ENCODE measurements at places on chromosomes 5 and 9.

DNA sequence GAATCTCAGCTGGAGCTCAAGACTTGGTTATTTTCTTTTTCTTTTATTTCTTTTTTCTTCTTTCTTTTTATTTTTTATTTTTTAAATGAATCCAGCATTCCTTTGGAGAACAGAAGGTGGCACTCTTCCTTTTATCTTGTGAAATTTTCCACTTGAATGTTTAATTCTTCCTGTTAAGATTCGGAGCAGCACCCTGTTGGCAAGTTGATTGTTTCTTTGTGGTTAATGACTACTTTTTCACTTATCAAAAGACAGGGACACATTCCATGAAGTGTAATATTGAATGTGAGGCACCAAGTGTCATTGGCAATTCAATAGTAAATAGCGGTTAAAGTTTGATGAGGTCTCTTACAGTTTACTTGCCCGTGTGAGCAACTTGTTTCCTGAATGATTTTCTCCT, 240.5 kb upstream of the CHD1 start:
- no peak for DNase-seq

DNA sequence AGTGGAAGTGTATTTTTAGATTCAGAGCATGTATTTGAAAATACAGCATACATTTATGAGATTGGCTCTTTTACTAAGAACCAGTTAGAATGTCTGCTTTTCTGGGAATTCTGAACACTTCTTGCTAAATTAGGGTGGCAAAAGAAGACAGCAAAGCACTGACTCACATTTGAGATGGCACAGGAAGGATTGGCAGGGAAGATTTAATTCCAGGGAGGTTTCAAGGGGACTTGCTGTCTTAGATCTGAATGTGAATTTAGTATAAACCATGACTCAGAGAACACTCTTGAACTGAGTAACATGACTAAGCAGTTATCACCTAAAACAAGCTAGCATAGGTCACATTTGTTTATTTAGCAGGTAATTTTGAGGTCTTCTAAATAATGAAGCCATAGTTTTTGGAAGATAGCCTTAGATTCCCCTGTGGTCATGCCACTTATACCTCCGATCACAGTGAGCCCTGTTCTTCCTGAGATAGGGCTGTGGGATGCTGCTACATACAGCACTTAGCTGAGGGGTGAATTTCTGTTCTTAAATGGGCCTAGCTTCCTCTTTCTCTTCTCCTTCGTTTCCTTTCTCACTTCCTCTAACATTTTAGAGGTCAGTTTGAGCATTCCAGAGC, 173.8 kb downstream of the PCSK1 start:
- no peak for DNase-seq

DNA sequence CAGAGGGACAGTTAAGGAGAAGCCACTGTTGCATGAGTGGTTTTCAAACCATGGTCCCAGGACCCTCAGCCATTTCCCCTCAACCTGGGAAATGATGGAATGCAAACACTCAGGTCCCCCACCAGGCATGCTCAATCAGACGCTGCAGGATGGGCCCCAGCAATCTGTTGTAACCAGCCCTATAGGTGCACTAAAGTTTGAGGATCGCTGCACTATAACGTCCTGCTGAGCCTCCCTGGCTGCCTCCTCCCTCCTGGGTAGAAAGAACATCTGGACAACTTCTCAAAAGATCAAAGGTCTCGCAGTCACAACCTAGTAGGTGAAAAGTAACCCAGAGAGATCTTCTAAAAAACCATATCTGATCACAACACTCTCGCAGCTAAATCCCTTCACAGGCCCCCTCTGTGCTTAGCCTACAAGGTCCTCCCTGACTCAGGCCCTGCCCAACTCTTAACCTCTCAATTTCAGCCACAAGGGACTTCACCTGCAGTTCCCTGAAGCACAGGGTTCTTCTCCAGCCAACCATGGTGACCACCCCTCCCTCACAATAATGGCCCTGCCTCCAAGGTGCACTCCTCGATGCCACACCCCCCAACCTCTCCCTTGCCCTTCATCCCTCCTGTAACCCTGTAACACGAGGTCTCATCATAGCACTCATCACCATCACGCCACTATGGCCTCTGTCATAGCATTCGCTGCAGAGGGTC, 3.5 kb downstream of the SHB start:
- DNase-seq, result no peak

- no peak for DNase-seq
Observed at GRCh38 chr5:132500931-132501628, 10.5 kb upstream of the IRF1 start.

DNA sequence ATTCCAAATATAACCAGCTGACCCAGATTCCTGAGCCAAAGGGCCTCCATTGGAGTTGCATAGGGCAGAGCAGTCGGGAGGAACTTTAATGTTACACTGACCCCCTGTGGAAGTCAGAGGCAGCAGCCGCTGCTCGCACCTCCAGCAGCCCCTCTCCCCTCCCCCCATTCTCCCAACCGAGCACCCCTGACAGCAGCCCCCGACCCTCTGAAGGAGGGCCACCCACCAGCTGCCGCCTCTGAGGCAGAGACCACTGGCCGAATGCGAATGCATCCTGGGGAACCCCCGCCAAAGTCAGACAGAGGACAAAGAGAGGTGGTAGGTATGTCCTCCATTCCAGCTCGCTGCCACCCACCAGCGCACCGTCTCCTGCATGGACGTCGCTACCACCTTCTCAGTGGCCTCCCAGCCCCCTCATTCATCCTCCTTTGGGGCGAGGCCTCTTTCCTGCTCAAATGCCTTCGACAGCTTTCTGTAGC, 231.0 kb downstream of the CDK5RAP2 start:
- no peak for DNase-seq

GRCh38 chr9:3700772-3701171, 175.0 kb upstream of the RFX3 start:
- DNase-seq, result no peak

DNA sequence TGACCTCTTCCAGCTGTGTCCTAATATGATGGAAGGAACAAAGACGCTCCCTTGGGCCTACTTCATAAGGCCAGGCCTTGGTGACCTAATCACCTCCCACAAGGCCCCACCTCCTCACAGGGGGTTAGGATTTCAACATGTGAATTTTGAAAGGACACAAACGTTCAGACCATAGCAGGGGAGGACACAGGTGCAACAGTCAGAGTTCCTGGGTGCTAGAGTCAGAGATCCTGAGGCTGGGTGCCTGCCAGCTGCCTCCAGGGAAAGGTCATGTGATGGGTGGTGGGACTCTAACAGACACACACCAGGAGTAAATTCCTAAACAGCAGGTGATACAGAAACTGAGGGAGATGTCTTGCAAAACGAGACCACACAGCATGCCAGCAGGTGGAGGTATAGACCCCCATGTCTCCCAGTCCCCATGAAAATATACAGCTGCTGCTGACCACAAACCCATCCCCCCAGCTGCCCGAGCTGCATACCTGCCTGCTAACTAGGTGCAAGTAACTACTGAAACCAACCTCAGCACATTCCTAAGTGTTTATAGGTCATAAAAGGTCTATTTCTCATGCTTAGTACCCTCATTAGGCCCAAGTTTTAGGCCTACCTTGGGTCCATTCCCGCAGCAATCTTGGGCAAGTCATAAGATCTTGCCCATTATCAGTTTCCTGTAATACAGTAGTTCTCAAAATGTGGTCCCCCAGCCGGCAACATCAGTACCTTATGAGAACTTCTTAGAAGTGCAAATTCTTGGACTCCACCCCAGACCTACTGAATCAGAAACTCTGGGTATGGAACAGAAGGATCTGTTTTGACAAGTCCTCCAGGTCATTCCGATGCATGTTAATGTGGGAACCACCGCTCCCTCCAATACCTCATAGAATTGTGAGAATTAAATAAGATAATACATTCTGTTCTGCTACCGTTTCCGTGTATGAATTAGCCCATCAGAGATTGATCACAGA, 245.3 kb downstream of the ENC1 start:
- DNase-seq, result no peak

- DNase-seq, result no peak
Observed at GRCh38 chr5:67094476-67095300, 101.9 kb downstream of the CD180 start.

GRCh38 chr5:42592401-42593140, 164.0 kb upstream of the CCDC152 start:
- DNase-seq, result no peak

- DNase-seq, result no peak
Observed at GRCh38 chr9:98896632-98897031, 47.1 kb upstream of the COL15A1 start.

DNA sequence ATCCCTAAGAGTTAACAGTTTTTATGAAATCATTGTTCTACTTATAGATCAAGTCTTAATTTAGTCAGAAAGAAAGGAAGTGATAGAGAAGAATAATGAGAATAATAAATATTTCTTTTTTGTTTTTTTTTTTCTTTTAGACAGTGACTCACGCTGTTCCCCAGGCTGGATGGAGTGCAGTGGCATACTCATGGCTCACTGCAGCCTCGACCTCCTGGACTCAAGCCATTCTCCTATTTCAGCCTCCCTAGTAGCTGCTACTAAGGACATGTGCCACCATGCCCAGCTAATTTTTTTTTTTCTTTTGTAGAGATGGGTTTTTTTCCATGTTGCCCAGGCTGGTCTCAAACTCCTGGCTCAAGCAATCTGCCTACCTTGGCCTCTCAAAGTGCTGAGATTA, 11.0 kb downstream of the IFNA21 start:
- DNase-seq, result no peak

GRCh38 chr5:178279026-178279722, 46.6 kb upstream of the PHYKPL start:
- no peak for DNase-seq

GRCh38 chr5:93608855-93609254, 25.8 kb downstream of the NR2F1 start:
- no peak for DNase-seq

DNA sequence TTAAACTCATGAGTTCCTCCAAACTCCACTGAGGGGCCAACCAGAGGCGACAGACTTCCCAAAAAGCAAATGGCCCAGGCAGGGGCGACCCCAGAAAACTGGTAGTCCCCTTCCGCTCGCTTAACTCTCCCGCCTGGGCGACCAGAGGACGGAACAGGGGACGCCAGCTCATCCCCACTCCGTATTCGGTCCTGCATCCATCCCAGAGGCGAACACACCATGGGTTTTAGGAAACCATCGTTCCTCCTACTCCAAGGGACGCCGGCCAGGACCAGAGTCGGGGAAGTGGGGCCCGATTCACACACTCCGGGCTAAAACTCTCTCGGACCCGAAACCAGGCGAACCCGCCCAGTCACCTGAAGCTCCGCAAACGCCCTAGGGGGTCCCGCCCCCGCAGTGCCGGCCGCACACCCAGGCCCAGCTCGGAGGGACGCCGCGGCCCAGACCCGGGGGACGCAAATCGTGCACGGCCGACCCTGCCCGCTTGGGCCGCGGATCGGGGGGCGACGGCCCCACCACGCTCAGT, 478 bp downstream of the TEX10 start:
- DNase-seq, result peak; percentile 9

- no peak for DNase-seq
Observed at GRCh38 chr9:135745686-135746324, 43.8 kb downstream of the KCNT1 start.

DNA sequence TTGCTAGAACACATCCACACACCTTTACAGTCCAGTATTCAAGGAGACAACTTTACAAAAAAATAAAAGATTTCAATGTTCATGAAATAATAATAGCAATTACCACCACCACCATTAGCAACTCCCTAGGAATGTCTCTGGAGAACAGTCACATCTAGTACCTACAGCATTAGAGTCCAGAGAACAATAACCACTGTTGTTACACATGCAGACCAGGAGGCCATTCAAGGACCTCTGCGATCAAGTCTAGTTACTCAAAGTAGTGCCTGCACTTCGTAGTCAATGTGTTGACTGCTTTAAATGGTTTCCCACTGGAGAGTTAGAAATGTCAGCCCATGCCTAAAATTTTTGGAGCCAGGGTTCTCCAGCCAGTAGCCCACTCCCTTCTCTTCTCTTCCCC, 244.4 kb downstream of the DEPDC1B start:
- DNase-seq, result no peak

- no peak for DNase-seq
Observed at GRCh38 chr9:5834214-5834613, 1.3 kb upstream of the ERMP1 start.

- no peak for DNase-seq
Observed at GRCh38 chr5:176388003-176388443, 375 bp downstream of the NOP16 start.

- DNase-seq, result no peak
Observed at GRCh38 chr5:149297340-149298025, 25.8 kb downstream of the AFAP1L1 start.

DNA sequence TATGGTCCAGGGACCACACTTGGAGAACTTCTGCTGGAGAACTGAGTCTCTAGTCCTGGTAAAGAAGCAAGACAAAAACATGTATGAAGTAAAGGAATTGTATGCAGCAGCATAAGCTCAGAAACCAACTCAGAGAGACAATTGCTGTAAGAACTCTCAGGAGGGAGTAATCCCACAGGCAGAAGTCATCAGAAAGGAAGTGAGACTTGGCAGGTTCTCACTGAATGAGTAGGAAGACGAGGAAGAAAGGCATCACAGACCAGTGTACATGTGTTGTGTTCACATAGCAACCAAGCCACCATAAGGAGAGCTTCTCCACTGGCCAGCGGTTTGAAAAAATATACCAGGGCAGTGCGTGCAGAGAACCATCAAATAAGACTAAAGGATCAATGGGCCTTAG, 57.9 kb upstream of the FST start:
- no peak for DNase-seq

GRCh38 chr5:10545084-10545483, 18.8 kb upstream of the ANKRD33B start:
- no peak for DNase-seq

GRCh38 chr5:158195416-158196210, 336.7 kb upstream of the CLINT1 start:
- DNase-seq, result no peak

DNA sequence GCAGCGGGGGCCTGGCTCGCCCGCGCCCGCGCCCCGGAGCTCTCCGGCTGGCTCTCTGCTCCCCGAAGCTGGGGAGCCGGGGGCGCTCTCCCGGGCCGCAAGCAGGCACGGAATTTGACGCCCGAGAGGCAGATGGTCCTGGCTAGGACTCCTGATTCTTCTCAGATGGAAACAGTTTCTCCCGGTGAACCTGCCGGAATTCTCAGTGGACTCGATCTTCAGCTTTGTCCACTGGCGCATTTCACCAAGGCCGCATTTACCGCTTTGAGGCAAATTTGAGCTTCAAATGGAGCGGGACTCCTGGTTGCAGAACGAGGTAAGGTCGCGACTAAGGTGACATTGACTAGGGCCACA, 305.7 kb upstream of the KCNN2 start:
- no peak for DNase-seq

DNA sequence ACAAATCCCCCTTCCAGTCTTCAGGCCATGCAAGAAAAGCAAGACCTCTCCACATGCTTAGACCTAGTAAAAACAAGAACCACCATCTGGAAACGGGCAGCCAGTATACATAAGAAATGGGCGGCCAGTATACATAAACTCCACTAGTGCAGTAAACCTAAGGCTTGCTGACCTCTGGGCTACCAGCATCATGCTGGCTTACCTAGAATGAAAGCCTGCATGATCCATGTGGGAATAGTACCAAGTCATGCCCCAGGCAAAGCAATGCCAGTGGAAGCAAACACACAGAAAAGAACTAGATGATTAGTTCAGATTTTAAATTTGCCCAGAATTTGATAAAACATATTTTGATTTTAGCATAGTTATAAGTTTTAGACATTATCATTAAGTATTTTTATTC, 1346.4 kb downstream of the EFNA5 start:
- DNase-seq, result no peak

All from activated T-cell treated with anti-CD3 and anti-CD28 coated beads for 48 hours (primary cell).